Left hindlimb (tissue), 1 donor: ENCODE measurements at places on chromosomes 16 and 17.
A peak's percentile ranks its signal among the peaks of the same experiment; 100 is the strongest.

- DNase-seq, result no peak
Observed at GRCh38 chr16:88568710-88569613, 1.2 kb upstream of the ZC3H18 start.

- DNase-seq, result no peak
Observed at GRCh38 chr17:50466371-50467113, 2.1 kb downstream of the CHAD start.

DNA sequence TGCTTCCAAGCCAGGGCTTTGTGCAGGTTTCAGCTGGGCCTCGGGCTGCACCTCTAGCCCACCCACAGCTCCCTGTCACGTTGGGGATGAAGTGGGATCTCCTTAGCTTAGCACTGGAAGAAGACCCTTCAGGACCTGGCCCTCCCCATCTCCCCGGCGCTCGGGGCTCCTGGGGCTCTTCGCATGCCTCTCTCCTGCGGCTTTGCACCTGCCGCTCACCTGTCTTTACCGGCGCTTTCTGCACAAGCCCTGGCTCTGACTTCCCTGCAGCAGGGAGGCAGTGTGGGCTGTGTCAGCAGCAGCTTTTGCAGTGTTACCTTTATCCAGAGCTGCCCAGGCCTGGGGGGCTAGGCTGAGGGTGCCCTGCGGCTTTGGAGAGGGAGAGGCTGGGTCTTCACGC, 52.3 kb downstream of the NT5M start:
- no peak for DNase-seq

DNA sequence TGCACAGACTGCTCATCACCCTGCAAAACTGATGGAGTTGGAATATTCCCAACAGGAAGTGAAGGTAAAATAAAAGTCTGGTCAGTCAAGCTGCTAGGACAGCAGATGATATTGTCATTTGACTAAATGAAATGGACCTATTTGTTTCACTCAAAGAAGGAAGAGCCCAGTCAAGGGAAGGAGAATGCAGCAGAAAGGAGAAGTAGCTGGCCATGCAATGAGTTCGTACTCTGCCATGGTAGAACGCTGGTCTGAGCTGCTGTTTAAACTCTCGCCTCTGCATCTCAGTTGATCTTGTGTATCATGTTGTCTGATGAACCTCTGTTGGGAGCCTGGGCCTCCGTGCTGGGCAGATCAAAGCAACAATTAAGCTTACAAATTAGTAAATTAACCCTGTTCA, 15.6 kb upstream of the YPEL2 start:
- DNase-seq, result no peak

GRCh38 chr17:12924614-12925013, 93.2 kb downstream of the ELAC2 start:
- no peak for DNase-seq

DNA sequence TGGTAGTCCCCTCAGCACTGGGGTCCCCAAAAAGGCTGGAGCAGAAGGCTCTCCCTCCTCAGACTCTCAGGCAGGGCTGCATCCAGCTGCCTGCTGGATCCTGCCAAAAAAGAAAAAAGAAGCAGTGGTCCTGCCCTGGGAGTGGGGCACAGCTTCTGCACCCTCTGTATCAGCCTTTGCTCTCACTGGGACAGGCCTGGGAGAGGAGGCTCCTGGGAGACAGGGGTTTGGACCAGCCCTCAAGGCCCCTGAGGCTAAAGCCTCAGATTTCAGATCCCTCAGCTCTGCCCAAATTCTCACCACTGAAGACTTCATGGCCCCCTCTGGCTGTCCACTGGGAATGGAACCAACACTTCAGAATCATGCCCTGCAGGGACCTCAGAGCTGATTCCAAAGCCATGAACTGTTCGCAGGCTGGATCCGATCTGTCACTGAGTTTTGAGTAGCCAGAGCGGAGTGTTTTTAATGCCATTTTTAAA, 96.9 kb downstream of the C16orf78 start:
- no peak for DNase-seq

- DNase-seq, result peak; percentile 41
Observed at GRCh38 chr16:80063713-80064069, 463.2 kb upstream of the MAF start.

DNA sequence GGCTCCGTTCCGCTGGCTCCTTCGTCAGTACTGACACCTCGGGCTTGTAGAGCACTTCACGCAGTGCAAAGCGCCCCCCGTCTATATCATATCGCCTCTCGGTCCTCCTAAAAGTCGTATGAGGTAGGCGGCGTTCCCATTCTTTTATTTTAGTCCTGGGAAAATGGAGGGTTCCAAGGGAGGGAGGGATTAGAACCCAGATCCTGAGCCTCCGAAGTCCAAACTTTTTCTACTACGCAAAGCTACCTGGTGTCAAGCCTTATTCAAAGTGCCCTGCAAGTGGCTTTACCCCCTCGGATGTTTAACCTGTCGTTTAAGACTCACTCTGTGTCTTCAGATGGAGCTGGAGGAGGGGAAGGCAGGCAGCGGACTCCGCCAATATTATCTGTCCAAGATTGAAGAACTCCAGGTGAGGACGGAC, 348 bp upstream of the FTSJ3 start:
- no peak for DNase-seq

DNA sequence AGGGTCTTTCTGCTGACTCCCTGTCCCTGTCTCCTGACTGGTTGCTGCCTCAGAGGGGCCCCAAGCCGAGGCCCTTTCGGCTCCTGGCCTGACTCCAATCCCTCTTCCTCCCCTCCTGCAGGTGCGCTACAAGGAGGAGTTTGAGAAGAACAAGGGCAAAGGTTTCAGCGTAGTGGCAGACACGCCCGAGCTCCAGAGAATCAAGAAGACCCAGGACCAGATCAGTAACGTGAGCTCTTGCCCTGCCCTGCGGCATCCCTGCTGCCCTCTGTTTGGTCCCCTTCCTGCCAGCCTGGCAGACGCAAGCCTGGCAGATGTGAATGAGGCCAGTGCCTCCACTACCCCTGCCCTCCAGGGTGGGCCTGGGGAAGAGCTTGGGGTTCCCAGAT, 27.1 kb upstream of the LASP1NB start:
- no peak for DNase-seq

DNA sequence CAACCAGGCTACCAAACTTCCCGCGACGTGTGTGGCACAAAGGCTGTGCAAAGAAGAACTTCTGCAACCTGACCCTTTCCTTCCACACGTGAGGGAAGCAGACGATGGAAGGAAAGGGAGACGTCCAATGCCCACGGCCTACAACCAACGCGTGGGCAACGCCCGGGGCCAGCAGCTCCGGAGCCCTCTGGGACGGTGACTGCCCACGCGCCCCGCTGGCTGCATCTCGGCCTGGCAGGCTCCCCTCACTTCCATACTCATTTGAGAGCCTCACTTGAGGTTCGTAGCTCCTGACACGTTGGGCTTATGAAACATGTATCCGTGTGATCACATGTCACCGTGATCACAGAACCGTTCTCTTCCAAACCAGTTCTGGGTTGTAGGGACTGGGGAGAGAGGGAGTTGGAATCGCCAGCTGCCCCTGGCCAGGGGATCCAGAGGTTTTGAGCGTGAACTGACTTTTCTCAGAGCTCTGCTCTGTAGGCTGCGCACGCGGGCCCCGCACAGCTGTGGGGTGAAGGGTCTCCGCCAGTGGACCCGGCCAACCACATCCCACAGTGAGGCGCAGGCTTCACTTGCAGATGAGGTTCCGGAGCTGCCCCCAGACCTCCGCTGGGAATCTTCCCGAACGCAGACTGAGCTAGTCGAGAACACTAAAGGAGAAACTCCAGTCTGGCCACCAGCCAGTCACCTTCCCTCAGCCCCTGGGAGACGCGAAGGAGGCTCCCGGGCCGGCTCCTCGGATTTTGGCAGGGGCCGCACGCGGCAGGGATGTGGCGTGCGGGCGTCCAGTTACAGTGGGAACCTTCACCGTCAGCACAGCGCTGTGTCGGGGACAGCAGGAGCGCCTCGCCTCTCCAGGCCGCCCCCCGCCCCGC, 1.0 kb downstream of the LMF1 start:
- DNase-seq, result peak; percentile 67
